ENCODE measurements at places on chromosomes 16 and 17. TPM values are rescaled to one million over a fixed set of nuclear protein-coding genes. Genes with fewer than 3 reads are reported as not detected.

- H3K36me3 ChIP-seq = peaks cover 84% of the 10 kb centered on the region
- H3K27ac ChIP-seq = no peak overlapping the region
- no peak overlapping the region for H3K4me3 ChIP-seq
- H3K27me3 ChIP-seq = no peaks in the 10 kb centered on the region
- no peak for DNase-seq
Measured at GRCh38 chr16:23577493-23577892, 18.6 kb downstream of the NDUFAB1 start.

The TAC4 gene
- 3.9 TPM for total RNA-seq

- H3K36me3 ChIP-seq = no peaks in the 10 kb centered on the region
- H3K27ac ChIP-seq = no peak overlapping the region
- DNase-seq = no peak
Measured at GRCh38 chr16:84813141-84813934, 6.4 kb upstream of the CRISPLD2 start.

GRCh38 chr16:83420206-83420760 is 387.5 kb upstream of the HSBP1 start:
- no peaks in the 10 kb centered on the region for H3K36me3 ChIP-seq
- H3K27ac ChIP-seq = no peak overlapping the region
- H3K4me3 ChIP-seq = no peak overlapping the region

GRCh38 chr16:8655184-8655717 is 19.2 kb upstream of the ABAT start:
- H3K4me1 ChIP-seq = no peaks in the 10 kb centered on the region
- peak; percentile 85 for DNase-seq
- H3K4me3 ChIP-seq = no peak overlapping the region
- H3K27me3 ChIP-seq = no peaks in the 10 kb centered on the region

Measured in endodermal cell (in vitro differentiated cells).